Mesothelial cell of epicardium (in vitro differentiated cells): ENCODE measurements at places on chromosomes 2 and 18.

DNA sequence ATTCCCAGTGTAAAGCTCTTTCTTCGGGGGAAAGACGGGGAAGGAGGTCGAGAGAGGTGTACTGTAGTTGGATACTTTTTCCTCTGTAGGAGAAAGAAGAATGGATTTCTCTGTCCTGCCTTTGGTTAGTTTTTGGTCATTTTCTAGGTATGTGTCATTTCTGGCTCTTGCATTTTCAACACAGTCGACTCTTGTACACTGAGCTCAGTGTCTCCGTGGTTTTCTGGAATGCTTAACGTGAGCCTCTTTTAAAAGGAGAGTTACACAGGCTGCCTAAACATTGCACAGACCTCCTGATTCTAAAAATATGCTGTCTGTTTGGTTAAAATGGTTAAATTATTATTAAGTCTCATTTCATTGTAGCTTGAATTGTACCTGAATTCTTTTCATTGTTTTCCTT lies 21.8 kb upstream of the GLS start:
- no peak for DNase-seq
- no peak overlapping the region for H3K4me3 ChIP-seq
- H3K27me3 ChIP-seq: no peaks in the 10 kb centered on the region
- H3K4me1 ChIP-seq: peaks cover 49% of the 10 kb centered on the region
- H3K36me3 ChIP-seq: no peaks in the 10 kb centered on the region
- H3K27ac ChIP-seq: peak overlapping the region; percentile 74

GRCh38 chr2:20723543-20723942 lies 56.6 kb downstream of the GDF7 start:
- H3K27ac ChIP-seq: no peak overlapping the region
- H3K4me1 ChIP-seq: peaks cover 11% of the 10 kb centered on the region
- H3K4me3 ChIP-seq: no peak overlapping the region
- peaks cover 62% of the 10 kb centered on the region for H3K36me3 ChIP-seq

DNA sequence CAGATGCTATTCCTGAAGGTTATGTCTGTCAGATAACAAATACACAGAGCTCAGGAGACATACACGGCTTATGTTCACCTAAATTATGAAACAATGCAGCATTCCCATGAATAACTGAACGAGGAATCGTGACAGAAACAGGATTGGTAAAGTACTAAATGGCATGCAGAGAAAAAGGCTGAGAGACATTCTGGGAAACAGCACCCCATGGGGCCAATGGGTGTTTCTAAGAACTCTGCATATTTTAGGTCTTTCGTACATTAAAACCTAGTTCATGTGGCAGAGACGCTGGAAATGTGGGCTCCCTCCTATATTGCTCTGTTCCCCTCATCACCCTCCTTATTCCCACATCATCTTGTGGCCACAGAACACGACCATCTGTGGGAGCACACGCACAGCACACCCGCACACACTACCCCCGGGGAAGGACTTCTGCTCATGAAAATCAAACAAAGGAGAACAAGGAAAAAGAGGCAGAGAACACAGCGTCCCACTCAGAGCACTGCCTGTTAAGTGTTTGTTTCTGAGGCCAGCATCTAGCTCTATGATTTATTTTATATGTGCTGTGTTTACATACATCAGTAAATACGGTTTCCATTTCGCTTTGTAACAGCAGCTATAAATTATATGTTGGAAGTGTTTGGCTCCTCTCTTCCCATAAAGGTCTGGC lies 143.6 kb downstream of the AFF3 start:
- peaks cover 24% of the 10 kb centered on the region for H3K27me3 ChIP-seq
- H3K4me1 ChIP-seq: no peaks in the 10 kb centered on the region
- H3K36me3 ChIP-seq: peaks cover 2% of the 10 kb centered on the region
- no peak overlapping the region for H3K4me3 ChIP-seq
- DNase-seq: no peak

DNA sequence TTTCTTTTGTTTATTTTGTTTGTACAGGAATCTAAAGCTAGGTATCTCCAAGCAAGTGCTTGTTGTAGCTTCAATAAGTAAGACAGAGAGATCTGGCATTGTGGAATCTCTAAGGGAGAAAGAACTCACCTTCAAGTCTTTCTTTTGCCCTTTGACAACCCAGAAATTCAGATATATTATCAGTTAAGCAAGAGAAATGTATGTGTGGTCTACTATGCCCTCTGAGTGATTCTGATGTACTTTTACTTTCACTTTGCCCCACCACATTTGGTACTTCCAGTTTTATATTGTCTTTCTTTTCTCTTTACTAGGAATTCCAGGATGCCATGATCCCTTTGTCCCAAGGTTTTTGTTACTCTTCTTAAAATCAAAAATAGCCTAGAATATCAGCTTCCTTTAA lies 259.6 kb upstream of the PIK3C3 start:
- H3K36me3 ChIP-seq: no peaks in the 10 kb centered on the region
- H3K4me3 ChIP-seq: no peak overlapping the region
- DNase-seq: no peak

DNA sequence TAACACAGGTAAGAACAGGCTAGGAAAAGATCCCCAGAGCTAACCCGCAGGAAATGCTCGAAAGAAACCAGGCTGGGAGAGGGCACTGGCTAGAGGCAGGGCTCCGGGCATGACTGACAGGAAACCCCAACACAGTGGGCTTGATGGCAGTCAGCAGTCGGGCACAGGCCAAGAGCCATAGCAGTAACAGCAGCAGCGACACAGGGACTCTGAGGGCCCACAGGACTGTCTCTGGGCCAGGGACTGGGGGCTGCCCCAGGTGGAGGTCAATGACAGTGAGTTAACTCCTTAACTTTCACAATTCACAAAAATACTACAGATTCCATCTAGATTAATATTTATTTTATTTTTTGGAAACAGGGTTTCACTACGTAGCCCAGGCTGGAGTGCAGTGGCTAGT lies 37.3 kb upstream of the ASPRV1 start:
- no peak for DNase-seq
- peak overlapping the region; percentile 25 for H3K27ac ChIP-seq
- H3K36me3 ChIP-seq: peaks cover 13% of the 10 kb centered on the region

- DNase-seq: no peak
- H3K4me3 ChIP-seq: no peak overlapping the region
- H3K4me1 ChIP-seq: no peaks in the 10 kb centered on the region
- no peaks in the 10 kb centered on the region for H3K36me3 ChIP-seq
- peaks cover 99% of the 10 kb centered on the region for H3K27me3 ChIP-seq
- no peak overlapping the region for H3K27ac ChIP-seq
Observed at GRCh38 chr2:113266431-113266830, 12.3 kb downstream of the PAX8 start.

DNA sequence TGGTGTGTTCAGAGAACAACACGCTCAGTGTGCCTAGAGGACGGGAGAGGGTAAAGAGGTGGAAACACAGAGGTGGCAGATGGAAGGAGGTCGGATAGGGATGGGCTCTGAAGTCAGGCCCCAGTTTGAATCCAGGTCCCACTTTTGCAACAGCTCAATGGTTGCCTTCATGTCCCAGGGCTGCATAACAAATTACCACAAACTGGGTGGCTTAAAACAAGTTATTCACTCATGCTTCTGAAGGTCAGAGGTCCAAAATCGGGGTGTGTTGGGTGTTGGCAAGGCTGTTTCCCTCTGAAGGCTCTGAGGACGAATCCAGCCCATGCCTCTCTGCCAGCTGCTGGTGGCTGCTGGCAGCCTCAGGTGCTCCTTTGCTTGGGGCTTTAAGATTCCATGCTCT lies 12.7 kb upstream of the ADCY3 start:
- no peak overlapping the region for H3K4me3 ChIP-seq
- DNase-seq: peak; percentile 13
- H3K4me1 ChIP-seq: no peaks in the 10 kb centered on the region
- no peak overlapping the region for H3K27ac ChIP-seq

GRCh38 chr18:75293591-75293990 lies 83.0 kb downstream of the TSHZ1 start:
- no peaks in the 10 kb centered on the region for H3K4me1 ChIP-seq
- no peak overlapping the region for H3K4me3 ChIP-seq
- DNase-seq: no peak
- H3K27ac ChIP-seq: no peak overlapping the region

DNA sequence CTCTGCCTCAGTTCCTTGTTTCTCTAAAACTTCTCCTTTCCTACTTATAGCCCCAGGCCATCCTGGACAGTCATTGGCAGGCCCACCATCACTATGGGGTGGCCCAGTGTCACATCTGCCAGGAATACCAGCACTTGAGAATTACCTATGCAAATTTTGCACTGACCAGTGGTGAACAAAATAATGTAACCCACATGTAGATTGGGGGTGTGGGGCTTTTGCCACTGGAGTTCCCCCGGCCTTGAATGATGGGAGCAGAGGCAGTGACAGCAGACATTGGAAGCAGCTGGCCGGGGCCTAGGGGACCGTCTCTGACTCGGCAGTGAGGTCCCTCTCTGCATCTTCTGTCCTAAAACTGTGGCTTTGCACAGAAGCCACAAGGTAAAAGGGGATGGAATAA lies 24.9 kb upstream of the DNMT3A start:
- H3K27ac ChIP-seq: no peak overlapping the region
- DNase-seq: no peak
- no peak overlapping the region for H3K4me3 ChIP-seq
- peaks cover 33% of the 10 kb centered on the region for H3K4me1 ChIP-seq
- peaks cover 3% of the 10 kb centered on the region for H3K27me3 ChIP-seq

DNA sequence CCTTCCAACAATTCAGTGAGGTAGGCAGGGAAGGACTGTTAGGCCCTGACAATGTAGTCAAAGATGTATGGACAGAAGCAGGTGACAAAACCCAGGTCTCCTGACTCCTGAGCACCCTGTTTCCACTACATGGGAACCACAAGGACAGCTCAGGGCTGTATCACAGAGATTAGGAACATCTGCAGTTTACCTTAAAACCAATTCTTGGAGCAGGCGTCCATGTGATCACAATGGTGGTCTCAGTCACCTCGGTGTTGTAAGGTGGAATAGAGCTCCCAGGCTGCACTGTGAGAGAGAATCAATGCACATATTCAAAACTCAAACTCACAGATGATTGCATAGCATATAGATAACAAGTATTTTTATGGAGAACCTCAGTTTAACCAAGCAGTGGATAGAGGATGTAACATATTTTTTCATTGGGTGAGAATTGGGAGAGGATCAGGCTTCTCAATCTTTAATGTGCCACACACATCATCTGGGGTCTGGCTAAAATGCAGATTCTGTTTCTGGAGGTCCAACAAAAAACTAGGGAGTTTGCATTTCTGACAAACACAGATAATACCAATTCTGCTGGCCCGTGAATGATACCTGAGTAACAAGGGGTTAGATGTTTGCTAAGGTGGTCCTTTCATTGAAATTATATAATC lies 36.7 kb downstream of the FN1 start:
- H3K4me3 ChIP-seq: no peak overlapping the region
- H3K27ac ChIP-seq: peak overlapping the region; percentile 34
- H3K27me3 ChIP-seq: no peaks in the 10 kb centered on the region
- peaks cover 16% of the 10 kb centered on the region for H3K4me1 ChIP-seq
- DNase-seq: no peak
- peaks cover 12% of the 10 kb centered on the region for H3K36me3 ChIP-seq

DNA sequence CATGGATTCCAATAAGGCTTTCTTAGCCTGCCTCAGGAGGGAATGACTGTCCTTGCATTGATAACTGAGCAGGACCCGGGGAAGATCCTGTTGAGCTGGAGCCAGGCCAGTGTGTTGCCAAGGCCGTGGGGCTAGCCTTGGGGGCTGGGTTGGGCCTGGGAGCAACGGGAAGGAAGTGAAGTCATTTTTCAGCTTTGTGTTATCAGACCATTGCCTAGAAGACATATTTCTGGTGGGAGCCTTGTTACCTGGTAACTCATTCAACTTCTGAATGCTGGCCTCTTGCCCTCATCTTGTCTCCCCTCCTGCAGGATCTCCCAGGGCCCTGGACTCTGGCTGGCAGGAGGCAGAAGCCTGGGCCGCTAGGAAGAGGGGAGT lies 92.7 kb upstream of the MGAT5 start:
- no peaks in the 10 kb centered on the region for H3K36me3 ChIP-seq
- H3K4me3 ChIP-seq: no peak overlapping the region
- no peak for DNase-seq
- no peaks in the 10 kb centered on the region for H3K27me3 ChIP-seq
- H3K4me1 ChIP-seq: peaks cover 16% of the 10 kb centered on the region

GRCh38 chr2:112920923-112921532 lies 10.1 kb downstream of the IL37 start:
- H3K36me3 ChIP-seq: no peaks in the 10 kb centered on the region
- no peak for DNase-seq
- no peaks in the 10 kb centered on the region for H3K4me1 ChIP-seq
- no peak overlapping the region for H3K27ac ChIP-seq

DNA sequence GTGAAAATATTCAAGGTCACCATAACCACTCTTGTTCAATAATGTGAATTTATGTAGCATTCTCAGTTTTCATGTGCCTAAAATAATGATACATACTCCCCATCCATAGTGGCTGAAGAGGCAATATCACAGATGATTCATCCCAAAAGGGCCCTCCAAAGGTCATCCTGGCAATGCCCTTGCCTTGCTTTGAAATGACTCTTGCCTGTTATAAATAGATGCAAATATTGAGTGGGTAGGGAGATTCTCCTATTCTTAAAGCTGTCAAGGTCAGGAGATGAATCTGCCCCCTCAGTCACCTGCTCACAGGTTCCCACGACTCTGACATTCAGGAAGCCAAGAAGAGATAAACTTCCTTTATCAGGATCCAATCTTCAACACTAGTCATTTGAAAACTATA lies 490.5 kb downstream of the TNS1 start:
- H3K27ac ChIP-seq: peak overlapping the region; percentile 22
- H3K4me1 ChIP-seq: peaks cover 36% of the 10 kb centered on the region
- H3K27me3 ChIP-seq: no peaks in the 10 kb centered on the region
- H3K36me3 ChIP-seq: peaks cover 2% of the 10 kb centered on the region
- no peak overlapping the region for H3K4me3 ChIP-seq

DNA sequence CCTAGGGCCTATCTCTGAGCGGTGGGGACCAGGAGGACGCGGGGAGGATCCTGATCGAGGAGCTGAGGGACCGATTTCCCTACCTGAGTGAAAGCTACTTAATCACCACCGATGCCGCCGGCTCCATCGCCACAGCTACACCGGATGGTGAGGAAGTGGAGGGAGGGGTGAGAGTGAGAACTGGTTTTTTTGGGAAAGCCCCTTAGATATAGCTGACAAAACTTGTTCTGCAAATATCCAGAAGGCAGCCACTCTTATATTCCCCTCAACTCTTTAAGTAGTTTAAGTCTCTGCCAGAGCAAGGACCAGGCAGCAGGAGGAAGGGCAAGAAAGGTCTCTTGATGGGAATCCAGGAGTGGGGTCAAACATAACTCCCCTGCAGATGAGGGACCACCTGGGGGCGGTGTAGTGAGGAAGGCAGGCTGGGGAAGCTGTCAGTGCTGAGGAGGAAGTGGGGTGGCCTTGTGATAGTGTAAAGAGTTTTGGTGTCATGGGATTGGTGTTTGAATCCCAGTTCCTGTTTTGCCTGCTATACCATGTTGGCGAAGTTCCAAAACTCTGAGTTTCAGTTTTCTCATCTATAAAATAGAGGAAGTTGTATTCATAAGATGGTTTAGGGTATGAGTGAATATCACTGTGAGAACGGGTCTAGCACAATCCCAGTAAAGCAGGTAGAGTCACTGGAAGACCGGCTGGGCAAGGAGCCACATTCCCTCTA lies 3.4 kb downstream of the NAGK start:
- H3K27me3 ChIP-seq: no peaks in the 10 kb centered on the region
- peaks cover 12% of the 10 kb centered on the region for H3K36me3 ChIP-seq
- no peak for DNase-seq
- H3K27ac ChIP-seq: peak overlapping the region; percentile 84
- no peak overlapping the region for H3K4me3 ChIP-seq

GRCh38 chr2:214066862-214067261 lies 344.0 kb upstream of the VWC2L start:
- no peak overlapping the region for H3K4me3 ChIP-seq
- no peaks in the 10 kb centered on the region for H3K36me3 ChIP-seq
- DNase-seq: no peak
- peaks cover 5% of the 10 kb centered on the region for H3K4me1 ChIP-seq
- H3K27ac ChIP-seq: no peak overlapping the region
- no peaks in the 10 kb centered on the region for H3K27me3 ChIP-seq
